ENCODE measurements at places on chromosomes 7 and 10.

GRCh38 chr7:81583090-81583489 lies 186.8 kb downstream of the HGF start:
- H3K27me3 ChIP-seq: no peaks in the 10 kb centered on the region
- no peak overlapping the region for H3K27ac ChIP-seq
- DNase-seq: no peak

DNA sequence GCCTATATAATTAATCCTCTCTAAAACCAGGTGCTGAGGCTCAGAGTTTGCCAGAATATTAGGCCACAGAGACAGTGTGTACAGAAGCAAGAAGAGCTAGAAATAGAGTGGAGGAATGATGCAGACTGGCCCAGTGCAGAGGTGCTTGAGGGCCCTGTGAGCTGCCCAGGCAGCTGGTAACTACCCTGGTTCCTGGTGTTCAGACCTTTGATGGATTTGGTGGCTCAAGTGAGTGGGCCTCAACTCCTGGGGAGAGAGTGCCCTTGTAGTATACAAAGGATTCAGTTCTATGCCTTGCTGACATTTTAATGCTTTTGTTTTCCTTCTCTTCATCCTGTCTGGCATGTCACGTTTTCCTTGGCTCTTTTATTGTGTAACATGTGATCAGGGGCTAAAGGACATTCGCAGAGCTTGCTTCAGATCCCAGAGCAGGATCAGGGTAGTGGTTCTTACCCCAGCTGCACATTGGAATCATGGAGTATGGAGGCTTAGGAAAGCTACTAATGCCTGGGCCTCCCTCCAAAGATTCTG lies 20.0 kb downstream of the LRRC4 start:
- H3K4me1 ChIP-seq: no peaks in the 10 kb centered on the region
- H3K4me3 ChIP-seq: no peak overlapping the region
- no peaks in the 10 kb centered on the region for H3K27me3 ChIP-seq
- H3K36me3 ChIP-seq: peaks cover 6% of the 10 kb centered on the region
- H3K27ac ChIP-seq: no peak overlapping the region

DNA sequence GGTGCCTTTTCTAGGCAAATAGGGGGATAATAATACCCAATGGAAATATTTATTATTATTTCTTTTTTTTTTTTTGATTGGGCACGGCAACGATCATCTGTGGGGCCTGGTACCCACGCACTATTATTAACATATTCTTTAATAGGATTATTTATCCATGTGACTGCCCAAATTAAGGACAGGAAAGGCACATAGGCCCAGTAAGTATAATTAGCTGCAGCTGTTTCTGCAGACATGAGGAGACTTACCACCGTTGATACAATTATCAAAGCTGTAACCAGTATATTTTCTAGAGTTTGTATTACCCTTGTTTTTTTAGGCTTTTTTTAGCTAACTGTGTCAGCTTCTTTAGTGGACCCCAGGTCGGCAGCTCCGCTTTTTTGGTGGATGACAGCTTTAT lies 25.2 kb upstream of the GUSB start:
- no peaks in the 10 kb centered on the region for H3K36me3 ChIP-seq
- H3K27me3 ChIP-seq: no peaks in the 10 kb centered on the region
- DNase-seq: no peak
- H3K4me1 ChIP-seq: no peaks in the 10 kb centered on the region

DNA sequence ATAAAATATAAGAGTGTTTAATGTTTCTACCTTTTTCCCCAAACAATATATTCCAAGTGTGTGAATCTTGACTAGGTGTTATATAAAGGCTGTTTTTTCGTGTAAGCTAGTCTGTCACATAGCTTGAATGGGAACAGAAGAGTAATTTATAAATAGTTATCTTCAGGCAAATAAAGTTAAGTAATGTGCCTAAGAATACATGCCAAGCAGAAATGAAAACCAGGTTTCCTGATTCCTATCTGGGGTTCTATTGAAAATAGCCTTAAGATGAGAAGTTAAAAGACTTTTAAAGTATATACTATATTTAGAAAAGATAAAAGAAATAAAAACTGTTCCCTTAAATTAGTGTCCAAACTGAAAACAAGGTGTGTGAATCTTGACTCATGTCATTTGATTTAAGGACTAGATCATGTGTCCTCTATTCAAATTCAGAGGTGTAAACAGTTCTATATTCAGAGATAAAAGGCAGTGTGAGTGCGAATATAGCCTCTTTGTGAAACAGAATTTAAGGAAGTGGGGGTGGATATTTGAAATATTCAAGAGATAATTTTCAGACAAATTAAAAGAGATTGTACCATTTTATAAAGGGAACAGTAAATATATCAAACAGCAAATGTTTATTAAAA lies 247.5 kb downstream of the THSD7A start:
- H3K4me3 ChIP-seq: no peak overlapping the region
- H3K36me3 ChIP-seq: no peaks in the 10 kb centered on the region
- no peak overlapping the region for H3K27ac ChIP-seq
- no peak for DNase-seq
- no peaks in the 10 kb centered on the region for H3K27me3 ChIP-seq

DNA sequence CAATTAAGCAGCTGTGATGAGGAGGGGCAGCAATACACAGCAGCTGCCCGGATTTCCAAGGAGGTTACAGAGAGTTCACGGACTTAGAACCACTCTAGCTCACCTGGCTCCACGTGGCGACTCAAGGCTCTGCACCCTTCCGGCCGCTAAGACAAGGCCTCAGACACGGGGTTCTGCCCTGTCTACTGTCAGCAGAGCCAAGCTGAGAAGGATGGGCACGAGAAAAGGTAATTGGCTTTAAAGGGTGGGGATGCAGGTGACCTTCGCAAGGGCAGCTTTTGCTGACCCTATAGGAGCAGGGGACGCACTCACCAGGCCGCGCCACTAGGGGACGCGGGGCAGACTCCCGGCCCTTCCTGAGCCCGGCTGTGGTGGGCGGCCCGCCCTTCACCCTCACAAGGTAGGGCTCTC lies 152.4 kb downstream of the KIF20B start:
- no peak for DNase-seq
- no peak overlapping the region for H3K4me3 ChIP-seq
- H3K4me1 ChIP-seq: no peaks in the 10 kb centered on the region
- no peak overlapping the region for H3K27ac ChIP-seq

- peaks cover 71% of the 10 kb centered on the region for H3K27me3 ChIP-seq
- H3K4me1 ChIP-seq: peaks cover 9% of the 10 kb centered on the region
- peak; percentile 67 for DNase-seq
- no peak overlapping the region for H3K4me3 ChIP-seq
- no peak overlapping the region for H3K27ac ChIP-seq
- H3K36me3 ChIP-seq: no peaks in the 10 kb centered on the region
Measured at GRCh38 chr10:101141616-101142532, 10.8 kb downstream of the TLX1 start.

- no peak for DNase-seq
- H3K4me1 ChIP-seq: no peaks in the 10 kb centered on the region
- H3K27ac ChIP-seq: no peak overlapping the region
- no peaks in the 10 kb centered on the region for H3K27me3 ChIP-seq
- H3K36me3 ChIP-seq: no peaks in the 10 kb centered on the region
Measured at GRCh38 chr10:96641396-96642295, 54.8 kb upstream of the TM9SF3 start.

DNA sequence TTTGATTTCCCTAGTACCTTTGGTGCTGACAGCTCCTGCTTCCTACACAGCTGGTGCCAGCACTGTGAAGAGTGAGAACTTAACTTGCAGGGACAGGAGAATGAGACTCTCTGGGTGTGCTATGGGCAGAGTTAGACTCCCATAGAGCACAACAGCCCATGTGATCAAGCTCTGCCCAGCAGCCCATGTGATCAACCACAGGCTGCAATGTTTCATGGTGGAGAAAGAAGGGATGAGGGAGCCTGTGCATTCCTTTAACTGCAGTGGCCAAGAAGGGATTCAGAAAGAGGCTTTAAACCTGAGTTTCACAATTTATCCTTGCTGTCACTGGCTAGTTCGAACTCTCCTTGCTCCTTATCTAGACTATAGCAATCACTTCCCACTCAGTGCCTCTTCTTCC lies 10.0 kb upstream of the MEST start:
- no peak overlapping the region for H3K27ac ChIP-seq
- no peaks in the 10 kb centered on the region for H3K36me3 ChIP-seq
- no peak for DNase-seq
- H3K4me1 ChIP-seq: no peaks in the 10 kb centered on the region

DNA sequence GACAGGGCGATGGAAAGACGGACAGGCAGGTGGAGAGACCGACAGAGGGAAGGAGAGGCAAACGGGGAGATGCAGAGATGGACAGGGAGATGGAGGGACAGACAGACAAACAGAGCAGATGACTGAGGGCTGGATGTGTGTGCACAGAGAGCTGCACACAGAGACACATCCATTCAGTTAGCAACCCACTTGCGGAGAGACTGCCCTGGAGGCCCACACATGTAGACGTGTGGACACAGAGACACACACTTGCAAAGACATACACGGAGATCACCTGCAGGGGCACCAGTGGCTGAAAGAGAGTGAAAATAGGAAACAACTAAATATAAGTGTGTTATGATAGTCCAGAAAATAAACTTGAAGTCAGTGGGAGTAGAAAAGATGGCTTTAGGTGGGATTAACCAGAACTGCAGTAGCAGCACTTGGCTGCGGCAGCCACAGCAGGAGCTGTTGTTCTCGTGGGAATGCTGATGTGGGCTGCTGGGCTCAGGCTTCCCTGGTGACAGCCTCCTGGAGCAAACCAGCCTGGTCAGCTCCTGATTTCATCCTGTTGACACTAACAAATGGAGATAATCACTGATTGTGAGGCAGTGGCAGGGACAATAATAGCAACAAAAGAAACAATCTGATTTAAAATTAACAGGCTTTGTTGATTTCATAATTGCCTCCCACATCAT lies 134.1 kb downstream of the CCNY start:
- H3K27me3 ChIP-seq: no peaks in the 10 kb centered on the region
- H3K4me1 ChIP-seq: peaks cover 32% of the 10 kb centered on the region
- H3K36me3 ChIP-seq: no peaks in the 10 kb centered on the region
- H3K27ac ChIP-seq: no peak overlapping the region
- no peak for DNase-seq

DNA sequence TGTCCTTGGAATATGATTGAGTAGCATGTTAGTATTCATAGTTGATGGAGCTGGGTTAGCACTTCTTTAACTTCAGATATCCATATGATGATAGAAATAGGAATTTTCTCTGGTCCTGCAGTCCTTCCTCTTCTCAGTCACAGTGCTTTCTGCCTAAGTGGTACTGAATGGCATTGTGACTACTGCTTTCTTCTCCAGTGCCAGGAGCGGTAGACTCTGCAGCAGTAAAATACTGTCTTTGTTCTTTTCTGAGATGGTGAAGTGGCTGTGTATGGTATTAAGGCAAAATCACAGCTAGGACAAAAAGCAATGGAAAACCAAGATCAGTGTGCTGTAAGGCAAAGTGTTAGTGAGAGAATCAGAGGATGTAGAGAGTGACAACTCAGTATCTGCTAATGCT lies 46.6 kb downstream of the C1GALT1 start:
- H3K4me3 ChIP-seq: no peak overlapping the region
- no peaks in the 10 kb centered on the region for H3K4me1 ChIP-seq
- no peaks in the 10 kb centered on the region for H3K27me3 ChIP-seq
- H3K27ac ChIP-seq: no peak overlapping the region
- no peaks in the 10 kb centered on the region for H3K36me3 ChIP-seq

GRCh38 chr10:4315551-4315950 lies 510.5 kb upstream of the AKR1E2 start:
- H3K4me1 ChIP-seq: no peaks in the 10 kb centered on the region
- H3K4me3 ChIP-seq: no peak overlapping the region
- no peaks in the 10 kb centered on the region for H3K27me3 ChIP-seq
